ENCODE measurements at places on chromosomes 1 and 21.

GRCh38 chr1:241607497-241607896, 32.7 kb downstream of the CHML start:
- DNase-seq = no peak

GRCh38 chr1:218366322-218367052, 21.4 kb downstream of the TGFB2 start:
- no peak for DNase-seq

DNA sequence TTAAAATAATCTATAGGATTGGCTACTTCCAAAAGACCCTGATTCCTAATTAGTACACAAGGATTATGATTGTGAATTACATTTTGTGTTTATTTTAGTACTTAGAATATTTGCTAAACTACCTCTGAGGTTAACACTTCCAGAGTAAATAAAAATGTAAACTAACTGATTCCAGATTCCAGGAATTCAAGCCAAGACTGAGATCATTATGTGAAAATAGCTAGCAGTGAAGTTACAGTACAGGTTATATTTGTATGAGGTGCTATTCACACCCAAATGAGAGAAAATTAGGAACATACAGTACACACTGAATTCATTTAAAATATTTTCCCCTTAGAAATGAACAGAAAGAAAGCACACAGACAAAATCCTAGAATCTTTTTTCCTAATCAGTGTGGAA, 28.8 kb downstream of the TTLL7 start:
- DNase-seq = no peak

DNA sequence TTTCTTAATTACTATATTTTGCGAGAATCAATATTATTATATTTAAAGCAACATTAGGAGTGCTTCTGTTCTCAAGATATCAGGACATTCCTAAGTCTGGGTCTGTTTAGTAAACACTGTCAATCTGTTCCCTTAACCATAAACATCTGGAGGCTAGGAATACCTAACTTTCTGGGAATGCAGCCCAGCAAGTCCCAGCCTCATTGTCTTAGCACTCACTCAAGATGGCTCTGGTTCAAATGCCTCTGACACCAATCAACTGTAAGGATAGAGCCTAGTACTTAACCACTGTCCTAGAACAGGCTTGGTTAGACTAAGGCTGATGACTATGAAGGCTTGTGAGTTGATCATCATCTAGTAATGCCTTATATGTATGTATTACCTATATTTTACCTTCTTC, 61.5 kb downstream of the TNN start:
- peak; percentile 44 for DNase-seq

GRCh38 chr1:177596485-177596884, 373.4 kb downstream of the SEC16B start:
- no peak for DNase-seq

GRCh38 chr1:167829868-167830267, 84.1 kb downstream of the ADCY10 start:
- DNase-seq = no peak

DNA sequence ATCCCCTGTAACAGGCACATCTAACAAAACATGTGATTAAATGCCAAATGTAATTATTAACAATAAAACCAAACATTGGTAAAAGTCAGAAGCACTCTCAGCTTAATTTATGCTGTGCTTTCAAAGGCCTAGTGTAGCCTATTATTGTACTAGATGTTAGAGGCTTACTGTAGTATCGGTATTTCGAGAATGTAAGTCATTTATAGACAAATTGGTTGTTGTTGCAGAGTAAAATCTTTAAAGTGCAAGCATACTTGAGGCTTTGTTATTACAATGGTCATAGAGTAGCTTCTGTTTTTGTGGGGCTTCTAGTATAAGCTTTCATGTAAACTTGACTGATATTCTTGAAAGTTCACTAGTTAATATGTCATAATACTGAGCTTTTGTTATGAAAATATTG, 965.8 kb downstream of the PLA2G4A start:
- no peak for DNase-seq

- DNase-seq = no peak
These were observed 24.8 kb downstream of the CSF1 start for GRCh38 chr1:109935451-109935900.

GRCh38 chr1:208029381-208030287, 118.7 kb upstream of the CD34 start:
- no peak for DNase-seq

GRCh38 chr1:193568512-193568911, 382.1 kb upstream of the B3GALT2 start:
- no peak for DNase-seq

DNA sequence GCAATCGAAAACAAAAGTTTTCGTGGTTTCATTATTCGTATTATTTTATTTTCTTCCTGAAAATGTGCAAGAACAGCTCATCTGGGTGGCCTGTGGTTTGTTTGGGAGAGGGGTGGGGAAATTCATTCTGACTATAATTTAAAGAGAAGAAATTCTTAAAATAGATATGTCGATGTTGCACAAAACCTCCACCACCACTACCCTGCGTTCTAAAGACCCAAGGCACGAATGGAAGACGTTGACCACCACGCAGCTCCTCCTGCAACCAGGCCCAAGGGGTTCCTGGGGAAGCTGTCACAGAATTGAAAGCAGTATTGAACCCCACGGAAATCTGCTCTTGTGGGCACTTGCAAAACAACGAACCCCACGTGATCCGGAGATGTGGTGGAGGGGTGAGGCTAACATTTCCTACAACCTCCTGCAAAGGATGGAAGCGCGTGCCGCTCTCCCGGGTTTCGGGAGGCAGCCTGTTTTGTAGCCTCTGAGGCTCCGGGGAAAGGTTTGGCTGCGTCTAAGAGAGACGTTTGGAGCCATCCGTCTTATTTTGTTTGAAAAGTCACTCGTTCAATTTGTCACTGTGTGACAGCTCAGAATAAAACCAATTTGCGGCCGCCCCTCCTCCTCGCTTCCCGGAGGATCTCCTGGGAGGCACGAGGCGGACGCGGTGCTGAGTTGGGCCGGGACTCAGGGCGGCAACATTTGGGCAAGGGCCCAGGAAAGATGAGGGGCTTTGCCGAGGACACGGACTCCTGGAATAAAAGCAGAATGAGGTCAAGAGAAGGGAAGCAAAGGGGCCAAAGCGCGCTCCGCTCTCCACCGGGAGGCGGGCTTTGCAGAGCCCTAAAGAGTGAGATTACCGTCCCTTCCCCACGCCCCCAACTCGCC, 810 bp upstream of the HLX start:
- no peak for DNase-seq

Data from epithelial cell of prostate (primary cell).